Progenitor cell of endocrine pancreas (in vitro differentiated cells): ENCODE measurements at places on chromosomes 11 and 22.

GRCh38 chr11:113504586-113504985 lies 29.4 kb upstream of the DRD2 start:
- H3K4me3 ChIP-seq: no peak overlapping the region
- no peak overlapping the region for H3K27ac ChIP-seq
- H3K36me3 ChIP-seq: no peaks in the 10 kb centered on the region
- H3K4me1 ChIP-seq: peaks cover 9% of the 10 kb centered on the region
- peaks cover 16% of the 10 kb centered on the region for H3K27me3 ChIP-seq

GRCh38 chr11:47415949-47416472 lies 7.6 kb downstream of the SLC39A13 start:
- no peak for DNase-seq
- H3K4me1 ChIP-seq: peaks cover 2% of the 10 kb centered on the region
- no peaks in the 10 kb centered on the region for H3K27me3 ChIP-seq
- H3K4me3 ChIP-seq: no peak overlapping the region

GRCh38 chr11:13384908-13385640 lies 77.9 kb downstream of the BTBD10 start:
- H3K27ac ChIP-seq: no peak overlapping the region
- no peaks in the 10 kb centered on the region for H3K27me3 ChIP-seq
- H3K4me1 ChIP-seq: no peaks in the 10 kb centered on the region
- H3K36me3 ChIP-seq: peaks cover 14% of the 10 kb centered on the region
- no peak overlapping the region for H3K4me3 ChIP-seq

GRCh38 chr11:103550811-103551210 lies 441.6 kb downstream of the DYNC2H1 start:
- H3K4me3 ChIP-seq: no peak overlapping the region
- no peak for DNase-seq
- no peaks in the 10 kb centered on the region for H3K36me3 ChIP-seq
- H3K4me1 ChIP-seq: no peaks in the 10 kb centered on the region
- no peaks in the 10 kb centered on the region for H3K27me3 ChIP-seq
- no peak overlapping the region for H3K27ac ChIP-seq
